ENCODE measurements at places on chromosomes 7 and 10. TPM values are rescaled to one million over a fixed set of nuclear protein-coding genes. Genes with fewer than 3 reads are reported as not detected.

OR2A7 gene
- 0.95 TPM for total RNA-seq

GPNMB gene
- total RNA-seq, result 139 TPM

RGS10 gene
- 33.2 TPM for total RNA-seq

UCN3 gene
- total RNA-seq, result not detected

CNPY1 gene
- not detected for total RNA-seq

LRGUK gene
- 0.14 TPM for total RNA-seq

GLRX3 gene
- 41.6 TPM for total RNA-seq

NKX6-2 gene
- total RNA-seq, result not detected

MXI1 gene
- total RNA-seq, result 92.8 TPM

PAPSS2 gene
- 22.1 TPM for total RNA-seq

ARHGEF35 gene
- 1.1 TPM for total RNA-seq

PLEKHA1 gene
- 22.3 TPM for total RNA-seq

ZNF22 gene
- total RNA-seq, result 16.6 TPM

PIK3CG gene
- 8.0 TPM for total RNA-seq

ALOX5 gene
- total RNA-seq, result 69.7 TPM

CASTOR2 gene
- total RNA-seq, result 29.9 TPM

NUPR2 gene
- 1.1 TPM for total RNA-seq

PNLIPRP3 gene
- not detected for total RNA-seq

CYP3A5 gene
- total RNA-seq, result 3.5 TPM

SSC4D gene
- total RNA-seq, result 1.5 TPM

AMPH gene
- total RNA-seq, result 5.9 TPM

PPP3CB gene
- 39.4 TPM for total RNA-seq

GJD4 gene
- total RNA-seq, result not detected

LRRC18 gene
- total RNA-seq, result not detected

VWDE gene
- not detected for total RNA-seq

SLC39A12 gene
- not detected for total RNA-seq

OGDHL gene
- total RNA-seq, result not detected

HACD1 gene
- 109 TPM for total RNA-seq

TMEM176A gene
- total RNA-seq, result 23.4 TPM

SEMA3E gene
- 15.2 TPM for total RNA-seq

SHLD2 gene
- total RNA-seq, result 28.9 TPM

DNA2 gene
- 1.6 TPM for total RNA-seq
